ENCODE measurements at places on chromosomes 7 and 10. TPM values are rescaled to one million over a fixed set of nuclear protein-coding genes. Genes with fewer than 3 reads are reported as not detected.

- no peak for DNase-seq
Observed at GRCh38 chr7:96901822-96902445, 103.4 kb upstream of the DLX6 start.

GRCh38 chr7:28815928-28816373 is 142.2 kb downstream of the TRIL start:
- DNase-seq = no peak

- no peak for DNase-seq
Observed at GRCh38 chr10:1938317-1938716, 201.0 kb upstream of the ADARB2 start.

GRCh38 chr10:71132321-71132810 is 80.0 kb upstream of the UNC5B start:
- DNase-seq = peak; percentile 7

- DNase-seq = peak; percentile 76
Observed at GRCh38 chr10:33008499-33009243, 50.6 kb upstream of the ITGB1 start.

DNA sequence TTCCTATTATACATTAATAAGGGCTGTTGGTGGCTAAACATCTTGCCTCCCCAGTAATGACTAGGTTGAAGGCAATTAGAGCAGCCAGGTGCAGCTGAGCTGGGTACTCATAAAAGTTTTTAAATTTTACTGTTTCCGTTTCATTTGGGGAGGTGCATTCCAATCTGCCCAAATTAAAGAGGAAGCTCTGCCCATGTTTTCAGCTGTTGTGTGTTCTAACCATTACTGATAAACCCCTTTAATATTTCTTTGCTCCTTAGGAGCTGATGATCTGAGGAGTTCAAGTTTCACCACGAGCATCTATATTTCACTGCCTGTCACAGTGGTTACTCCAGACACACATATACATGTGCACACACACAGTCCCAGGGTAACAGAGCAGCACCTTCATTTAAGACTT is 94.4 kb downstream of the JAZF1 start:
- no peak for DNase-seq

GRCh38 chr7:90761584-90761983 is 165.5 kb downstream of the CDK14 start:
- DNase-seq = no peak

- no peak for DNase-seq
Observed at GRCh38 chr10:113450906-113451305, 101.9 kb upstream of the HABP2 start.

DNA sequence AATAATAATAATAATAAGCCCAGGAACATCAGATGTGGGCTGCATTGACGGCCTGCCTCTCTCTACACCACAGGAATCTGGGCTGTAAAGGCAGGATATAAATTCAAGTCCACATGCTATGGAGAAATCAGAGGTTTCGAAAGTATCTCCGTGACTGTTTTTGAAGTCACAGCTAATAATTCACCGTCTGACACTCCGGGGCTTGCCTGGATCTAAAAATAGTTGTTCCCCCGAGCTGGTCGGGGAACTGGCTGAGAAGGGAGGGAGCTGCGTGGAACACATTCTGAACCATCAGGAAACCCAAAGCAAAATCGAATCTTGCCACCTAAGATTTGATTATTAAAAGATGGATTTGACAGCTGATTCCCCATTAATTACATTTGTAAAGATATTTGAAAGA is 35.4 kb downstream of the KLF6 start:
- no peak for DNase-seq

DNA sequence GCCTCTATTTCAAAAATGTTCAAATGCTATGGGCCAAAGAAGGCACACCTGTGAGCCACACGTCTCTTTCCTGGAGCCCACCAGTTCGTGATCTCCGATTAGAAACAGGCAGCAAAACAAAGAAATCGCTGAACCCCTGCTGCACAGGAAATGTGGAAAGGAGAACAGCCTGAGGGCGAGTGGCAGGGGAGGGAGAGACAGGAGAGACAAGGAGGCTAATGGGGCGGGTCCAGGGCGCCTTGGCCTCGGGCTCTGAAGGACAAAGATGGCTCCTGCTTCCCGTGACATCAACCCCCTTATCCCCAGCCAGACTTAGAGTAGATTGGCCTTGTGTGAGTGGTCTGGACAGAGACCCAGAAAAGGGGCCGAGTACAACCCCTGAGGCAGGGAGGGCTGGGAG is 62.4 kb upstream of the DOCK1 start:
- DNase-seq = no peak

GRCh38 chr10:100022403-100022802 is 12.7 kb upstream of the DNMBP start:
- DNase-seq = no peak

DNA sequence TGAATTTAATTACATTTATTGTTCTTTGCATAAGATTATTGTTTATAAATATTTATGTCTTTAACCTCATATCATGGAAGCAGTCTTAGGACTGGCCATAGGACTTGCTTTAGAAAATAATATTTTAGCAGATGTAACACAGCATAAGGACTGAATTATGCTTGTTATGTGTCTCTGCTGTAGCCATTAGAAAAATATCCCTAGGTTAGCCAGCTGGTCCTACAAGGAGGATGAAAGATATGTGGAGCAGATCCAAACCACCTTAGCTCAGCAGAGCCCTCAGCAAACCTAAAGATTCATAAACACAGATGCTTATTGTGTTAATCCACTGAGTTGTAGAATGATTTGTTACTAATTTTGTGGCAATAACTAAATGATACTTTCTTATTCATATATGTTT is 166.0 kb upstream of the COL1A2 start:
- DNase-seq = no peak

GRCh38 chr7:12524794-12525386 is 45.6 kb upstream of the SCIN start:
- peak; percentile 59 for DNase-seq

DNA sequence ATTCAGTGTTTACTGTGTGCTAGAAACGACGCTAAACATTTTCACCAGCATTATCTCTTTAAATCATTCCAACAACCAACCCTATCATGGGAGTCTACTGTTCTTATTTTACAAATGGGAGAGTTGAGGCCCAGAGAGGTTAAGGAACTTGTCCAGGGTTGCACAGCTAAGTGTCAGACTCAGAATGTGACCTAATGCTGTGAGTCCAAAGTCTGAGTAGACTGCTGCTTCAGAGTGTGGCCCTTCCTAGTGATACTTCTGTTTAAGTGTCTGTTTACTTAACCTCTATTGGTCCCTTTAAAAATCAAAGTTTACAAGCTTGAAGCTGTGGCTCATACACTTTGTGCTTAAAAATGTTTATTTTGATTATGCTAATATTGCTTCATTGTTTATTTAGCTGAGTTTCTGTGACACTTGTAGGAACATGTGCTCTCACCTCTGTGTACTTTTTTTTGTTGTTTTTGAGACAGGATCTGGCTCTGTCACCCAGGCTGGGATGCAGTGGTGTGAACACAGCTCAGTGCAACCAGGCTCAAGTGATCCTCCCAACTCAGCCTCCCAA is 84.4 kb upstream of the SYPL1 start:
- DNase-seq = no peak

GRCh38 chr7:140678081-140678815 is 5.5 kb downstream of the ADCK2 start:
- DNase-seq = no peak

GRCh38 chr7:92251181-92251580 is 5.4 kb downstream of the ANKIB1 start:
- DNase-seq = no peak

DNA sequence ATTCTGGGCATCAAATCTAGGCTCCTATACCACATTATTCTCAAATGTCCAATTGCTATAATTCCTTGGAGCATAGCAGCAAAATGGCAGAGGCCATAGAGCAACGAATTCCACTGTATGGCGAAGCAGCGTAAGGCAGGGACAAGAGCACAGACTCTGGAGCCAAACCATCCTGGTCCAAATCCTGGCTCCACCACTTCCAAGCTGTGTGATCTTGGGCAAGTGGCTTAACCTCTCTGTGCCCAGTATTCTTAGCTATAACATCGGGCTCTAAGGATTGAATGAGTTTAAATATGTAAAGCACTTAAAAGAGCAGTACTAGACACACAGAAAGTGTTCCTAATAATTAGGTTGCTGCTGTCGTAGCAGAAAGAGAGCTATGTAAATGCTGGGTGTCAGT is 56.2 kb downstream of the TACC2 start:
- DNase-seq = no peak

GRCh38 chr10:131682271-131682962 is 218.4 kb upstream of the PPP2R2D start:
- DNase-seq = no peak

CLCN1 gene
- total RNA-seq = not detected

MNX1 gene
- total RNA-seq = under 0.01 TPM

CDK14 gene
- 1.2 TPM for total RNA-seq

ZDHHC6 gene
- 20.5 TPM for total RNA-seq

C10orf71 gene
- not detected for total RNA-seq

NYAP1 gene
- total RNA-seq = 2.1 TPM

USP54 gene
- total RNA-seq = 5.2 TPM

Measured in dermis microvascular lymphatic vessel endothelial cell (primary cell).